ENCODE measurements at places on chromosomes 5 and 9.

GRCh38 chr5:39264528-39264927 is 45.2 kb upstream of the FYB1 start:
- no peak for DNase-seq

- no peak for DNase-seq
Measured at GRCh38 chr9:34809504-34810186, 99.7 kb upstream of the CCL21 start.

- no peak for DNase-seq
Measured at GRCh38 chr5:89097103-89097502, 214.1 kb upstream of the MEF2C start.

- no peak for DNase-seq
Measured at GRCh38 chr5:172303572-172304335, 20.2 kb upstream of the UBTD2 start.

GRCh38 chr9:113875459-113876150 is 504 bp upstream of the ZNF618 start:
- DNase-seq, result no peak

All from activated T-helper 1 cell treated with Interleukin-2 at 50 U/mL for 16 hours (primary cell).